IPS DF 19.7 (cell line): ENCODE measurements at places on chromosomes 5 and 9.

DNA sequence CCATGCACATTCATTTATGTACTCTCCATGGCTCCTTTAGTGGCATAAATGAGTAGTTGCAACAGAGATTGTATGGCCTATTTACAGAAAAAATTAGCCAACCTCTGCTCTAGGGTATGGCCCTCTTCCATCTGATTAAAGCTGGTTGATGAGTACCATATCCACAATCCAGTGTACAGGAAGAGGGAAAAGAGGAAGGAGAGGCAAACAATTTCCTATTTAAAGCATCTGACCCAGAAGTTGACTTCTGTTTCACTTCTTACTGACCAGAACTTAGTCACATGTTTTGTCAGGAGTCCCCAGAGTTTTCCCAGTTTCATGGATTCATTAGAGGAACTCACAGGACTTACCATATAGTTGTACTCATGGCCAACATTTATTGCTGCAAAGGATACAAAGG lies 68.6 kb upstream of the STARD4 start:
- DNase-seq = no peak

DNA sequence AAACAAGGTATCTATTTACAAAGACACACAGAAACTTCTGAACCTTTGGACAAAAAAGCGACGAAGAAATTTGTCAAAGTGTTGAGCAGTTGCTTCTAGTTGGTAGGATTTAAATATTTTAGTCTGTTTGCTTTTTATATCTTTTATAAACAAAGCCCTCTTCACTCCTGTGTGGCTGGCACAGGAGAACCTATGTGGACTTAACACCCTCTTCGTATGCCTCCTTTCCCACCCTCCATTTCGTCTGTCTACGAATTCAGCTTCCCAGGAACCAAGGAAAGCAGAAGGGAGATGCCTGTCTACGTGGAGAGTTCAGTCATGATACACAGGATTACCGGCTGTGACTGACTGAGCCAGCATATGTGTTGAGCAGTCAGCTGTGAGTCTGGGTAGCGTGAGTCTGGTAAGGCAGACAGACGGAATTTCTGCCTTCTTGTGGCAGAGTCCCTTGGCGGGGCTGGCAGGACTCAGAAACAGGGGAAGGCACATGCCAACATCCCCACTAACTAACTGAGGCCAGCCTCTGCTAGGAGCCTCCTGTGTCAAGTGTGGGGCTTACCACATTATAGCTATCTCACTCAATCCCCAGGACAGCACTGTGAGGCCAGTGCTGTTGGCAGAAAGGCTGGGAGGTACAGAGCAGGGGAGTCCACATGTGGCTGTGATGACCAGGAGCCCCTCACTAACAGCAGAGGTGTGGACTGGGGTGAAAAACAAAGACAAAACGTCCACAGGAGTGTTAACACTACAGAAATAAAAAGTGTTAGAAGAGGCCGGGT lies 13.9 kb upstream of the ZFP62 start:
- DNase-seq = no peak

GRCh38 chr5:56819060-56819881 lies 3.9 kb downstream of the MAP3K1 start:
- no peak for DNase-seq

GRCh38 chr9:89465726-89466308 lies 32.1 kb downstream of the SEMA4D start:
- DNase-seq = no peak

DNA sequence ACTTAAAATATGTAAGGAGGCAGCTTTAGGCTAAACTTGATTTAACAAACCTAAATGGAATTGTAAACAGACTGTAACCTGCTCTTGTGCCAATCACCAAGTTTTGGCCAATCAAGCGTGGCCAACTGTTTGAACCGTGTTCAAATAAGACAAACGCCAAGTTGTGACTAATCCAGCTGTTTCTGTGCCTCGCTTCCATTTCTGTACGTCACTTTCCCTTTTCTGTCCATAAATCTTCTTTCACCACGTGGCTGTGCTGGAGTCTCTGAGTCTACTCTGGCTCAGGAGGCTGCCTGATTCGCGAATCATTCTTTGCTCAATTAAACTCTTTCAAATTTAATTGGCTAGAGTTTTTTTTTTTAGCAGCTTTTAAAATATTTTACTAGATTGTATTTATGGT lies 71.3 kb downstream of the LIX1 start:
- DNase-seq = no peak

GRCh38 chr9:100472788-100473275 lies at the start of gene TMEFF1:
TMEFF1 (plus strand) TSS chr9:100473149; CDS start chr9:100473545, 396 bp downstream.
- DNase-seq = no peak

DNA sequence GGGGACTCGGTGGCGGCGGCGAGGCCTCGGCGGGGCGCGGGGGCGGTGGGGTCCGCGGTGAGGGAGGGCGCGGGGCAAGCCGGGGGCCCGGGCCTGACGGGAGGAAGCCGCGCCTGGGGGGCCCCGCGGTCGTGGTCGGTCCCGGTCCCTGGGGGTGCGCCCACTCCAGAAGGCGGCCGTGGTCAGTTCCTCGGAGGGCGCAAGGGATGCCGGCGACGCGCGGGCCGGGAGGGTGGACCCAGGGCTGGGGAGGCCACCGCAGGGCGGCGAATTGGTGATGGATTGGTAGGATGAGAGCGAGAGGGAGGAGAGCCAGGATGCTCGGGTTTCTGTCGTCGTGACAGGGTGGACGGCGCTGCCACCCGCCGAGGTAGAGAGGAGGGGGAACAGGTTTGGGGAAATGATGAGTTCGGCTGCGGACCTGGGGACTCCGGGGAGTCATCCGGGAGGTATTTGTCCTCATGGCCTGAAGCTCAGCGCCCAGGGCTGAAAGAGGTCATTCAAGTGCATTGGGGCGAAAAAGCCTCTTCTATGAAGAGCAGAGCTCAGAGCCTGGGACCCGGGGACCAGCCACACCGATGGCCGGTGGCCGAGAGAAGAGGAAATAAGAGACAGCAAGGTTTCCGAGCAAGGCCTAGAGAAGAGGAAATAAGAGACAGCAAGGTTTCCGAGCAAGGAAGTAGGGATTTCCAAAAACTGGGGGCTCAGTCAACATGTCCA lies 557 bp downstream of the GNG10 start:
- DNase-seq = no peak

DNA sequence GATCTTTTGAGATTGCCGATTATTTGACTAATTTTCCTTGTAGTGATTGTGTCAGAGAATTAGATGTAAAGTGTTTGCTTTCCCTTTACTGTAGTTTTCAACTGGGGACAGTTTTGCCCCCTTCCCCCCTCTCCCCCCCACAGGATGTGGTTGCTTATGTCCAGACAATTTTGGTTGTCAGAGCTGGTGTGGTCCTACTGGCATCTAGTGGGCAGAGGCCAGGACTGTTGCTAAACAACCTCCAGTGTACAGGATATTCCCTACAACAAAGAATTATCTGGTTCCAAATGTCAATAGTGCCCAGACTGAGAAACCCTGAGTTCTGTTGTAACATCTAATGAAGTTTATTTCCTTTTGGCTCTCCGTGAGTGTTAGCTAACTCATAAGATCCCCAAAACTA lies 20.0 kb downstream of the TMEFF1 start:
- no peak for DNase-seq

GRCh38 chr5:53820802-53821171 lies 260.3 kb downstream of the NDUFS4 start:
- DNase-seq = no peak

DNA sequence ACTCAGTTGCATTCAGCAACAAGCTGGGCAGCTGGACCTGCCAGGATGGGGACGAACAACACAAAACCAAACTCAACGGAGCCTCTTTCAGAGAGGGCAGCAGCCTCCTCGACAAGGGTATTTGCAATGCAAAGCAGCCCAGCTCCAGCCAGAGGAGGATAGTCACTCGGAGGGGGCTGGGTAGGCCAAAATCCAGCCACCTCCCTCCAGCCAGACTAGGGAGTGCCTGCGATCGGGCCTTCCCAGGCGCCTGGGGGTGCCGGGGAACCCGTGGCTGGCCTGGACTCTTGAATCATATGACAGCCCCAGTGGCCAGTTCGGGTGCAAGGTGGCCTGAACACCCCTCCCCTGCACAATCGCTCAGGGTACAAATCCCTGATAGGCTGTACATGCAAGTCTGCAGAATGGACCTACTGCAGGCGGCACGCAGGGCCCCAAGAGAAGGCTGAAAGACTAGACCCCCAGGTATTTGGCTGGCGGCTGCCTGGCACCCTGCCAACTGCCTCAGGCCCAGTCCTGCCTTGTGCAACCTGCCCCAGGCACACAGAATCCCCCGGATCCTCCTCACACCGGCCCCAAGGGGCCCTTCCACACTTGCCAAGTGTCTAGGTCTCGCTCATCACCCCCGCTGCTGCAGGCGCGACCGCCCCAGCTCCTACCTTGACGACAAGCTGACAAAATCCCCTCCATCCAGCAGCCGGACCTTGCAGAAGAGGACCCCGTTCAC lies 1.3 kb downstream of the EEIG1 start:
- no peak for DNase-seq

- no peak for DNase-seq
These were observed 92.1 kb upstream of the COX7C start for GRCh38 chr5:86525622-86526021.

DNA sequence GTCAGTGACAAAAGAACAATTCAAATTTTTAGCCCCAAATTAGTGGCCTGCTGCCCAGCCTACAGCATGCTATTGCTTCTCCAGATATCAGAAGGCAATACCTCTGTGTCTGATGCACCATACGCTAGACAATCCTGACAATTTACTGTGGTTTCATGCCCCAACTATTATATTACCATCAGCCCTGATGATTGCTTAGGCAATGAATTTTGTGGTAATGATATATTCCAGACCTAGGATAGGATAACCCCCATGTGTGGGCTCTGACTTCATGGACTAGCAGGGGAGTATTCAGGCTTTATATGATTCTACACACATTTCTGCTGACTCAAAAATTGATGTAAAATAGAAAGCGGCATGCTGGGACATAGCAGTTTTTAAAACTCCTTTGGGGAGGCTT lies 168.7 kb upstream of the FST start:
- no peak for DNase-seq

- no peak for DNase-seq
These were observed 20.6 kb downstream of the GNAQ start for GRCh38 chr9:78011049-78011448.

GRCh38 chr5:80761176-80761575 lies 106.4 kb upstream of the DHFR start:
- peak; percentile 28 for DNase-seq

DNA sequence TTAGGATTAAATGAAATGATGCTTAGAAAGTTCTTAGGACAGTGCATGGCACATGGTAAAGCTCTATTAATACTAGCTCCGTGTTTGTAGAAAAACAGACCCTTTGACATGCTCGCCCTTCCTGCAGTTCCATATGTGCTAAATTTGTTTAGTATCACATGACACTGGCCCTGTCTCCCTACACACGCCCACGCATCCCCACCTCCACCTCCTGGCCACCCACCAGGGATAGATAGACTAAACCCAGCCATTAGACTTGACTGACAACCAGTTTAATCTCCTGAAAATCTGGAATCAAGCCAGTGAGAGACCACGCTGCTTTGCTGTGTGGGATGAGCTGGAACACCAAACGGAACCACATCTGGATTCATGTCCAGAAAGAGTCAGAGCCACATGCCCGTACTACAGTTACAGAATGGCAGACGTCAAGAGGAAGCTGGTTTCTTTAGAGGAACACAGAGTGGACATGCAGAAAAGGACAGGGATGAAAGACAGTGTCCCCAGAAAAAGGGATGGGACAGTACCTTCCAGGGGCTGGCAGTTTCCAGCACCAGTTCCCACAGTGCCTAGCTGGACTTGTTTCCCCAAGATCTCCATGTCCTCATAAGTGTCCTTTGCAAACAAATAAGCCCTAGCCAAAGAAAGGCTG lies 186.1 kb downstream of the PDZD2 start:
- no peak for DNase-seq

GRCh38 chr9:73199448-73199847 lies 47.8 kb downstream of the ANXA1 start:
- DNase-seq = no peak

DNA sequence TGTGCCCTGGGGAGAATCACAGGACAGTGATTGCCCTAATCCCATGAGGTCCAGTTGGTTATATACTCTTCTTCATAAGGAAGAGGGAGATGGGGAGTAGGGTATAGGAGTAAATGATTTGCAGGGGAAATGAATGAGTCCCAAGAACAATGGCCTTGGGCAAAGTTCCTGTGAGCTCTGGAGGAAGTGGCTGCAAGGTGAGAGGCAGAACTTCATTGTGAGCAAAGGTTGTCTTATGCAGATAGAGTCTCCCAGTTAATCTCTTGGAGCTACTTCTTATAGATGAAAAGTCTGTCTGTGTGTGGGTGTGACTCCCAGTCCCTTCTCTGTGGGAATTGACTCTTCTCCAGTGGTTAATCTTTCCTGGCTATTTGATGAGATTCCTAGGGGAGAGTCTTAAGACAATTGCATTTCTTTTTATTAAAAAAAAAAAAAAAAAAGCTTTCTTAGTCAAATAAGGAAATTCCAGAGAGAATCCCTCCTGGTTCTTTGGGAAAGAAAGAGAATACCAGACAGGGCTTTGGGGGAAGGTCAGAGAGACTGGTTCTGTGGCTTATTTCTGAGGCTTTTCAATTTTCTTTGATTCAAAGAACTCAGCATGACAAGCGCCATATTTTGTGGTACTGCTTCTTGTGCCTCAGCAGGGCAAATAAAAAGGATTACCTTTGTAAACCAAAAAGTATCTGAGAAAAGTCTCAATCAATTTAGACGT lies 33.6 kb upstream of the MEGF10 start:
- DNase-seq = no peak

DNA sequence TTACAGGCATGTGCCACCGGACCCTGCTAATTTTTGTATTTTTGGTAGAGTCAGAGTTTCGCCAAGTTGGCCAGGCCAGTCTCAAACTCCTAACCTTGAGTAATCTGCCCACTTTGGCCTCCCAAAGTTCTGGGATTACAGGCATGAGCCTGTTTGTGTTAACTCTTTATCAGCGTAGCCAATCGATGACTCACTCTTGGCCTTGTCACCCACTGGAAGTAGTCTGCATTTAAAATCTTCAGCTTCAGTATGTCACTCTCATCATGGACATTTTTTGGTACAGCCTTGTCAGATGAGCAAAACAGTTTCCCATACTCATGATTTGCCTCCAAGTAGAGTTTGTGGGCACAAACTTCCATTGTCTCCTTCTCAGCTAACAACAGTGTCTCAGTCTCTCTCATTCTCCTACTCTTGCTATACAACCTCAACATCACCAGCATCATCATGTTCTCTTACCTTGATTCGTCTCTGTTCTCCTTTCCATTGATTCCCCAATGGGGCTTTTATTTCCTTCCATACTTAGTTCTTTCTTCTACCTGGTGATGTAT lies 22.5 kb downstream of the MUSK start:
- no peak for DNase-seq

DNA sequence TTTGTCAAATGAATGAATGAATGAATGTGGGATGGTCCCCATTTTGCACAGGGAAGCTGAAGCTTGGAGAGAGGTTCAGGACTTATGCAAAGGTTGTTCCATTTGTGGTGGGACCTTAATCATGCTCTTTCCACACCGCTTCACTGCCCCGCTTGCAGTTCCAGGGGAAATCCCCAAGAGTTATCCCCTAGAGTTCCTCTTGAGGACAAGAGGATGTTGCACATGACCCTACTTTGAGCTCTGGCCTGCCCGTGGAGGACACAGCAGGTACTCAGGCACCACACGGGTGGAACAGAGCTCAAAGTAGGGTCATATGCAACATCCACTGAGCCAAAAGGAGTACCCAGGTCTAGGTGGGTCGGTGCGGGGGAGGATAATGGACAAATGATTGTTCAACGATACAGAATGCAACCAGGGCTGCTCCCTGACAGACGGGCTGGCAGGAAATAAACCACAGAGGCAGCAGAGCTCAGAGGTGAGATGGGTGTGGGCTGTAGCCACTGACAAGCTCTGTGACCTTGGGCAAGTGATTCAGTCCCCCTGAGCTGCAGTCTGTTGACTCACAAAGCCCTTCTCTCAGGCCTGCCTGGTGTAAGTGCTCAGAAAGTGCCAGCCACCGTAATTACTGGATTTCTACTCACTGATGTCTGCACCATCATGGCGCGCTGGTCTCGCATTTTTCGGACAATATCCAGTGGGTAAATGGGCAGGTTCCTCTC lies 60.3 kb upstream of the EPB41L4B start:
- no peak for DNase-seq
